ENCODE measurements at places on chromosomes 5 and 9. TPM values are rescaled to one million over a fixed set of nuclear protein-coding genes. Genes with fewer than 3 reads are reported as not detected.

DNA sequence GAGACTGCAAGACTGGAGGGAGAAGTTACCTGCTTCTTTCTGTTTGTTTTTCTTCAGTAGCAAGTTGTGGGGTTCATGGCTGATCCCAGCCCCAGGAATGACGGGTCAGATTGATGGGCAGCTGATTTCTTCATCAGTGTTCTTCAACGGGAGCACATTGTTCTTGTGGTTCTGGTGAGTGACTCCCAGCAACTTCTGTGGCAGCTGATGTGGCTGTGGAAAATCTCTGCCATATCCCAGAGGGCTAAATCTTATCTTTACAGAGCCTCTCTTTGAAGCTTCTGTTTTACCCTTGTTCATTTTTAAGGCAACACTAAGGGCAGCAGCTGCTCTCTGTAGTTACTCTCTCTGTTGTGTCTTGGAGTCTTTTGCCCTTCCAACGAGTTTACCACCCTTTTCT lies 710.3 kb downstream of the PRELID2 start:
- H3K27ac ChIP-seq = no peak overlapping the region
- H3K27me3 ChIP-seq = no peaks in the 10 kb centered on the region
- no peaks in the 10 kb centered on the region for H3K36me3 ChIP-seq
- H3K4me1 ChIP-seq = no peaks in the 10 kb centered on the region
- no peak for DNase-seq

DNA sequence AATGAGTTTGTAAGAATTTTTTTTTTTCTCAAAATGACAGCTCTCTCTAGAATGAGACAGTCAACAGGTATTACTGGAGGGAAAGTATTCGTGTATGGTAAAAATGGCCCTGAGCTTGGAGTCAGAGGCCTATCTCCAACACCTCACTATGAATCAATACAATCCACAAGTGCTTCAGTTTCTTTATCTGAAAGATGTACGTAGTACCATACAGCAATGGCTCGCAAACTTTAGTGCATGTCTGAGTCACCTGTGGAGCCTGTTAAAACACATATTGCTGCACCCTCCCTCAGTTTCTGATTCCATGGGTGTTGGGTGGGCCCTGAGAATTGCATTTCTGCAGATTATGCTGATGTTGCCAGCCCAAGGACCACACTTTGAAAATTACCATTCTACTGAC lies 44.6 kb downstream of the DMRT2 start:
- H3K36me3 ChIP-seq = no peaks in the 10 kb centered on the region
- H3K27ac ChIP-seq = no peak overlapping the region
- DNase-seq = no peak
- H3K4me1 ChIP-seq = no peaks in the 10 kb centered on the region
- no peaks in the 10 kb centered on the region for H3K27me3 ChIP-seq

- no peak overlapping the region for H3K27ac ChIP-seq
- H3K4me3 ChIP-seq = no peak overlapping the region
- H3K27me3 ChIP-seq = no peaks in the 10 kb centered on the region
Measured at GRCh38 chr5:62778316-62779009, 199.8 kb downstream of the LRRC70 start.

- no peak overlapping the region for H3K27ac ChIP-seq
- no peaks in the 10 kb centered on the region for H3K36me3 ChIP-seq
- H3K27me3 ChIP-seq = no peaks in the 10 kb centered on the region
Measured at GRCh38 chr9:8179381-8180053, 379.9 kb upstream of the DMAC1 start.

- no peaks in the 10 kb centered on the region for H3K27me3 ChIP-seq
- H3K4me1 ChIP-seq = no peaks in the 10 kb centered on the region
- no peak overlapping the region for H3K4me3 ChIP-seq
- H3K36me3 ChIP-seq = no peaks in the 10 kb centered on the region
- H3K27ac ChIP-seq = no peak overlapping the region
Measured at GRCh38 chr9:116641292-116642059, 45.6 kb upstream of the TRIM32 start.

GRCh38 chr9:70873506-70873905 lies 247.9 kb downstream of the TRPM3 start:
- H3K4me1 ChIP-seq = peaks cover 12% of the 10 kb centered on the region
- H3K4me3 ChIP-seq = no peak overlapping the region
- H3K27ac ChIP-seq = no peak overlapping the region
- DNase-seq = no peak
- H3K36me3 ChIP-seq = no peaks in the 10 kb centered on the region
- no peaks in the 10 kb centered on the region for H3K27me3 ChIP-seq

GRCh38 chr9:106438928-106439327 lies 424.0 kb upstream of the ZNF462 start:
- no peak overlapping the region for H3K4me3 ChIP-seq
- no peaks in the 10 kb centered on the region for H3K27me3 ChIP-seq
- no peak overlapping the region for H3K27ac ChIP-seq
- H3K36me3 ChIP-seq = no peaks in the 10 kb centered on the region

GRCh38 chr9:136685790-136686533 lies 1.3 kb downstream of the AGPAT2 start:
- peaks cover 19% of the 10 kb centered on the region for H3K4me1 ChIP-seq
- peaks cover 52% of the 10 kb centered on the region for H3K27me3 ChIP-seq
- peak overlapping the region; percentile 57 for H3K4me3 ChIP-seq
- DNase-seq = no peak
- no peak overlapping the region for H3K27ac ChIP-seq
- H3K36me3 ChIP-seq = no peaks in the 10 kb centered on the region

DNA sequence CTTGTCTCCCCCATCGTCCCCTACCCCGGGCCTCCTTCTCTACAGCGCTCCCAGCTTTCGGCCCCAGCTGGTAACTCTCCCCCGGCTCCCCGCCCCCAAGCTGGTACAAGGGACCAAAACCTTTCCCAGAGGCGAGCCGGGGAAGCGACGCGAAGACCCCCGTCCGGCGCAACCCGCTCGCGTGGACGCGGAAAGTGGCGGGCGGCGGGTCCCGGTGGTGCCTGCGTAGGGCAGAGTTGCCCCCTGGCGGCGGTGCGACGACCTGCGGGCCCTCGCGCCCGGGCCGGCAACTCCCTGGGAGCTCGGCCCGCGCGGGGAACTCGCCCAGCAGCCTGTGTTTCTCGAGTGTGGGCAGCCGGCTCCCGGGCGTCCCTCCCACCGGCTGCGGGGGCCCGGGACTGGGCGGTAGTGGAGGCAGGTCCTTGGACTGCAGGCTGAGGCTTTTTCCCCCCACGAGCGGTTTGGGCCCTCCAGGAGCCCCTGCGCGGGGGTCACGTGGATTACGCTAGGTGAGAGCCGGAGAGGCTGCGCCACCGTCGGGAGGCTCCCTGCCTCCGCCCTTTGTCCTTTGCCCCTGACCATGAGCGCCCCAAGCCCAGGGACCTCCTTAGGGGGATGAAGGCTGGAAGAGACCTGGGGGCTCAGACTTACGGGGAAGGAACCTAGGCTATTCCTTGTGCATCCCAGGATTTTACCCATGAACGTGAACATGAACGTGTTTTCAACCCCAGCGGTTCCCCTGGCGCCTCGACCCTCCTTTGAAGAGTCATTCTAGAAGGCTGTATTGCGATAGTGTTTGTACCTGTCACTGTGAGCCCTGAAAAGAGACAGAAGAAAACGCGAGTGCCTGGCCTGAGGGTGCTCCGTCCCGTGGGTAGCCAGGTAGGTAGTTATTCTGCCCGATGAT lies 2.9 kb upstream of the FOXD1 start:
- no peaks in the 10 kb centered on the region for H3K36me3 ChIP-seq
- DNase-seq = peak; percentile 82
- peaks cover 3% of the 10 kb centered on the region for H3K4me1 ChIP-seq
- H3K4me3 ChIP-seq = peak overlapping the region; percentile 44
- no peak overlapping the region for H3K27ac ChIP-seq

GRCh38 chr5:170301149-170301548 lies 3.6 kb upstream of the LCP2 start:
- H3K4me1 ChIP-seq = peaks cover 8% of the 10 kb centered on the region
- H3K27me3 ChIP-seq = no peaks in the 10 kb centered on the region
- no peak overlapping the region for H3K4me3 ChIP-seq
- no peaks in the 10 kb centered on the region for H3K36me3 ChIP-seq

GRCh38 chr9:36831381-36832161 lies 202.5 kb downstream of the PAX5 start:
- H3K36me3 ChIP-seq = no peaks in the 10 kb centered on the region
- no peak for DNase-seq
- no peaks in the 10 kb centered on the region for H3K27me3 ChIP-seq

- peaks cover 21% of the 10 kb centered on the region for H3K4me1 ChIP-seq
- H3K4me3 ChIP-seq = no peak overlapping the region
- DNase-seq = peak; percentile 70
- H3K27me3 ChIP-seq = no peaks in the 10 kb centered on the region
- no peaks in the 10 kb centered on the region for H3K36me3 ChIP-seq
Measured at GRCh38 chr5:170307575-170308465, 10.2 kb upstream of the LCP2 start.

- H3K4me3 ChIP-seq = no peak overlapping the region
- no peak for DNase-seq
- no peak overlapping the region for H3K27ac ChIP-seq
- H3K36me3 ChIP-seq = no peaks in the 10 kb centered on the region
- peaks cover 59% of the 10 kb centered on the region for H3K4me1 ChIP-seq
- no peaks in the 10 kb centered on the region for H3K27me3 ChIP-seq
Measured at GRCh38 chr5:38722918-38723317, 122.9 kb upstream of the OSMR start.

DNA sequence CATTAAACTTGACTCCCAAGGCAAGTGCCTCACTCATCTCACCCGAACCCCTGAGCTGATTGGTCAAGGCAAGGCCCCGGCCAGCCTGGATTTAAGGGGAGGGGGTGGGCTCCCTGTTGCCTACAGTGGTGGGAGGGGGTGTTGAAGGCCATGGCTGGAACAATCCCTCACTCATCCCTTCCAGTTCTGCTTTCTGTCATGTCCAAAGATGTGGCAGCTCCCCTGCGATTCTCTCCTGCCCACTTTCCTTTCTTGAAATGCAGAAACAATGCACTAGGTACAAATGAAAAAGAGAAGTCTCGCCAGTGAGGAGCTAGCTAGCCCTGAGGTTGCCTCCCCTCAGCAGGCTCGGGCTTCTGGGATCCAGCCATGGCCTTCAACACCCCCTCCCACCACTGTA lies 240.9 kb downstream of the SYK start:
- DNase-seq = no peak
- H3K4me3 ChIP-seq = no peak overlapping the region

DNA sequence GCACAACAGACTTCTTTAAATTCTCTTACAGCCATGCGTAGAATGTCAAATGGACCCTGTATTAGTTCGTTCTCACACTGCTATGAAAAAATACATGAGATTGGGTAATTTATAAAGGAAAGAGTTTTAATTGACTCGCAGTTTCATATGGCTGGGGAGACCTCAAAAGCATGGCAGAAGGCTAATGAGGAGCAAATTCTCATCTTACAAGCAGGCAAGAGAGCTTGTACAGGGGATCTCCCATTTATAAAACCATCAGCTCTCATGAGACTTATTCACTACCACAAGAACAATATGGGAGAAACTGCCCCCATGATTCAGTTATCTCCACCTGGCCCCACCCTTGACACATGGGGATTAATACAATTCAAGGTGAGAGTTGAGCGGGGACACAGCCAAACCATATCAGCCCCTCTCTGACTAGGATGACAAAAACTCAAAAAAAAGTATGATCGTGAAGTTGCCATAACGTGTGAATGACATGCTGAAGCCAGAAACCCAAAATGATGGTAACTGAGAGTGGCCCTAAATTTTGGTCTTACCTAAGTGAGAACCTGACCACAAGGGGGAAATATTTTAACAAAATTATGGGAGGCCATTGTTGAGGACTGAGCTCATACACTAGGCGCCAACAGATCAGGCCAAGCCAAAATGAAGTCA lies 17.5 kb upstream of the TEX10 start:
- no peak for DNase-seq
- H3K27me3 ChIP-seq = no peaks in the 10 kb centered on the region
- H3K4me3 ChIP-seq = no peak overlapping the region
- peaks cover 11% of the 10 kb centered on the region for H3K4me1 ChIP-seq
- no peaks in the 10 kb centered on the region for H3K36me3 ChIP-seq
- no peak overlapping the region for H3K27ac ChIP-seq

DNA sequence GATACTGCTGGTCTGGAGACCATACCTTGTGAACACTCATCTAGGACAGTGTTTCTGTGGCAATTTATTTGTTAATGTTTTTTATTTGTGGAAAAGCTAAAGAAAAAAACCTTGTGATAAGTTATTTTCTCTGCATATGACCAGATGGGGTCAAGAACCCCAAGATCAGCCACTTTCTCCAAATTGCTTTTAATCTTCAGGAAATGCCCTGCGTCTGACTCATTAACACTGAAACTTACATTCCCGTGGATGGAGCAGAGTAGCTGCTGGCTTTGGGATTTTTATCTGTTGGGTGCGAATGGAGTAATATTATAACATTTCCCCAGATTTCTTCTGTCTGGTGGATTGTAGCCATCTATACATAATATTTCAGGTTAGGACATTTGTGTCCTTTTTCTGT lies 444.5 kb downstream of the SH3GL2 start:
- no peaks in the 10 kb centered on the region for H3K27me3 ChIP-seq
- DNase-seq = no peak
- H3K4me1 ChIP-seq = no peaks in the 10 kb centered on the region
- H3K4me3 ChIP-seq = no peak overlapping the region

GRCh38 chr5:95720094-95720786 lies 10.9 kb upstream of the RHOBTB3 start:
- H3K27ac ChIP-seq = no peak overlapping the region
- no peaks in the 10 kb centered on the region for H3K4me1 ChIP-seq
- no peak overlapping the region for H3K4me3 ChIP-seq
- DNase-seq = no peak
- no peaks in the 10 kb centered on the region for H3K27me3 ChIP-seq

DNA sequence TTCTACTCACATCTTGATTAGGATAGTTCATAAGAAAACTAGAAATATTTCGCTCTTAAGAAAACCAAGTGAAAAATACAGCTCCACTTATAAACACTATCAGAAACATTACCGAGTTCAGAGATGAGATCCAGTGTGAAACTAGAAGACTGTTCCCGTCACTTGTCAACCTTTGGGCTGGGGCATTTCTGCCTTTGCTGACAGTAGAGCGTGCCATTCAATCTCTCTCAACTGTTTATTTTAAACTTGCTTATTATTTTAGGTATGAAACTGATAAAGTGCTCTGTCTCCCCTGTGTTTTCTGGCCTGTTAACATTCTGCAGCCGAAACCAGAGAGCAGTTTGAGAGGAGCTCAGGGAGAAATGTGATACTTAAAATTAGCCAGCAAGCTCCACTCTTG lies 16.7 kb downstream of the MRRF start:
- H3K4me3 ChIP-seq = no peak overlapping the region
- H3K4me1 ChIP-seq = no peaks in the 10 kb centered on the region
- DNase-seq = no peak

GRCh38 chr9:129496473-129497004 lies 124.4 kb downstream of the C9orf50 start:
- H3K4me3 ChIP-seq = peak overlapping the region; percentile 47
- H3K27ac ChIP-seq = peak overlapping the region; percentile 71
- no peaks in the 10 kb centered on the region for H3K36me3 ChIP-seq
- peaks cover 17% of the 10 kb centered on the region for H3K27me3 ChIP-seq

DNA sequence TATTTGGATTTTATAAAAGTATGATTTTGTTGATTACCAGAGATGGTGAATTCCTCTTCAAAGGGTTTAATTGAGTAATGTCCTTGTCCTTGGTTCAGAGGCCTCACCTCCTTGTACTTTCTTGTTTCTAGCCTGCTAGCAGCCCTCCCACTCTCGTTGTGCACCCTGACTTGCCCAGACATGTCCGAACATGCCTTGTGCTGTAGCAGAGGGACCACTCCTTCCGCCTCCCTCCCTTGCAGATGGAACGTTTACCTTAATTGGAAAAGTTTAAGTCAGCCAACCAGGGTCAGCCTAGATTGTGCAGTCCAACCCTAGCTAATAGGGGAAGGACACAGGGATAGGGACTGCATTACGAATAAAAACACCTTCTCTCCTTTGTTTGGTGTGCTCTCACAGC lies 406.9 kb upstream of the NMUR2 start:
- no peaks in the 10 kb centered on the region for H3K36me3 ChIP-seq
- H3K4me3 ChIP-seq = no peak overlapping the region

RALGDS gene
- total RNA-seq = 58.8 TPM

AUH gene
- 22.8 TPM for total RNA-seq

BARHL1 gene
- total RNA-seq = 3.1 TPM

PDCD1LG2 gene
- total RNA-seq = not detected

SPATA31A7 gene
- total RNA-seq = not detected

NAIP gene
- total RNA-seq = 7.7 TPM

MBLAC2 gene
- total RNA-seq = 5.1 TPM

Data from neural progenitor cell (in vitro differentiated cells).